ENCODE measurements at places on chromosomes 3 and 15.

GRCh38 chr3:99344216-99344615 lies 294.2 kb upstream of the COL8A1 start:
- DNase-seq: no peak

DNA sequence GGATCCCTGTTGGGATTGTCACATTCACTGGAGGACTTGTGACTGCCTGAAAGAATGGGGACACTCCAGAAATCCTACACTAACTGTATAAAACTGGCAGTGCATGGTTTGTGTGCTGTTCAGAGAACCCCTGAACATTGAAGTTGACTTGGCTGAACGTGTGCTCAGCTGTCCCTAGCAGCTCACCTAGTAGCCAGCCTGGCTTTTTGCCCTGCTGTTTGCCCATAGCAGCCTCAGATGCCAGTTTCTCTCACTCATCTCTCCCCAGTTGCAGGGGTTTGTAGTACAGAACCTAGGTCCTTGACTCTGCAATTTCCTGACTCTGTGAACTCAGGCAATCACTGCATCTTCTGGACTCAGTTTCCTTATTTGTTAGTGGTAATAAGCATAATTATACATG lies 63.0 kb downstream of the KCNAB1 start:
- no peak for DNase-seq

GRCh38 chr15:87225436-87225835 lies 1031.1 kb downstream of the NTRK3 start:
- no peak for DNase-seq

DNA sequence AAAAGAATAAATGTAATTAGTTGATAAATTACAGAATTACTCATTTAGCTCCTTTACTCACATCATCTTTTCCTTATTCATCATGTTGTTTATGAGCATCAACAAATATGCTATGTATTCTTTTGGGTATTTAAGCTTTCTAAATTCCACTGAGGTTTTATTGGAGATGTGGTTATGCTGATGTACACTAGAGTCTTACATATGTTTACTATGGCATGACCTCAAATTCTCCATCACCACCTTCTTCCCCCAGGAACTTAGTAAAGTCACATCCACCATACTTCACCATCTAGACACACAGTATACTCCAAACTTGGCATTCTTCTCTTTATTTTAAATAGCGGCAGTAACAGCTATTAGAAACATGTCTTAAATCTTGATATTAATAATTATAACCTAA lies 74.1 kb upstream of the MELTF start:
- no peak for DNase-seq

DNA sequence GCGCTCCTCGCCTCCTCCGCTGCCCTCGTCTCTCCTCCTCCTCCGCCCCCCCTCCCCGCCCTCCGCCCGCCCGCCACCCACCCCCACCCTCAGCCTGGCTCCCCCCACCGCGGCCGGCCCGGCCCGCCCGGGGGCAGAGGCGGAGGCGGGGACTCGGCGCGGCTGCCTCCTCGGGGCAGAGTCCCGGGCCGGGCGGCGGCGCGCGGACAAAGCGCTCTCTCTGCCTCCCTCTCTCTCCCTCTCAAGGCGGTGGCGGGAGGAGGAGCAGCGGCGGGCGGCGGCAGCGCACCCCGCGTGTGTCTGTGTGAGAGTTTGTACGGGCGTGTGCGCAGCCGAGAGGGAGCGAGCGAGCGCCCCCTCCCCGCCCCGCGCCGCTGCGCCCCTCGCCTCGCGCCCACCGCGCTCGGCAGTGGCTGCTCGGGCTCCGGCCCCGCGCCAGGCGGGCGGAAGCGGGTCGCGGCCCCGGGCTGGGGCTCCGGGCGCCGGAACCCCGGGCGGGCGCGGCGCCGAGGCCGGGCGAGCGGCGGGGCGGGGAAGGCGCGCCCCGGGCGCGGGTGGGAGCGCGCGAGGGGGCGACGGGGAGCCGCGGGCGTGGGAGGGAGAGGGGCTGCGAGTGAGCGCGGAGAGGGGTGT lies at the start of gene IGF2BP2:
TSS of gene IGF2BP2 (minus strand) at position 37 of the 633 bp plus-strand sequence. CDS start 82 bp downstream, outside the sequence.
- DNase-seq: peak; percentile 88

DNA sequence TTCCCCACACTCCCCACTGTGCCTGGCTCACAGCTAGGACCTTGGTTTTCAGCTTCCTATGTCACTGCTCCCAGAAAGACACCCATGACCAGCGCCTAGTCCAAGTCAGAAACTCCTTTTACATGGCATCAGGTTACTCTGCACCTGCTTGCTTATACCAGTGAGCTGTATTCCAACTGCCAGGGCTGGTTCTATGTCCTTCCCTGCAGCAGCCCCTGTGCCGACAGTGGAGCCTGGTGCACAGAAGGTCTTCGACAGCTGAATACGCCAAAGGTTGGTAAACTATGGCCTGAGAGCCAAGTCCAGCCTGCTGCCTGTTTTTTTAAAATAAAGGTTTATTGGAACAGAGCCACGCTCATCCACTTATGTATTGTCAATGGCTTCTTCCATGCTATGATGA lies 102.5 kb downstream of the IQSEC1 start:
- no peak for DNase-seq

- no peak for DNase-seq
Observed at GRCh38 chr3:72247126-72247525, 462.2 kb upstream of the PROK2 start.
